ENCODE measurements at places on chromosomes 12 and 14. TPM values are rescaled to one million over a fixed set of nuclear protein-coding genes. Genes with fewer than 3 reads are reported as not detected.

GRCh38 chr14:85576848-85577542, 47.1 kb downstream of the FLRT2 start:
- DNase-seq: no peak

GRCh38 chr14:89504602-89505313, 87.7 kb upstream of the FOXN3 start:
- DNase-seq: no peak

DNA sequence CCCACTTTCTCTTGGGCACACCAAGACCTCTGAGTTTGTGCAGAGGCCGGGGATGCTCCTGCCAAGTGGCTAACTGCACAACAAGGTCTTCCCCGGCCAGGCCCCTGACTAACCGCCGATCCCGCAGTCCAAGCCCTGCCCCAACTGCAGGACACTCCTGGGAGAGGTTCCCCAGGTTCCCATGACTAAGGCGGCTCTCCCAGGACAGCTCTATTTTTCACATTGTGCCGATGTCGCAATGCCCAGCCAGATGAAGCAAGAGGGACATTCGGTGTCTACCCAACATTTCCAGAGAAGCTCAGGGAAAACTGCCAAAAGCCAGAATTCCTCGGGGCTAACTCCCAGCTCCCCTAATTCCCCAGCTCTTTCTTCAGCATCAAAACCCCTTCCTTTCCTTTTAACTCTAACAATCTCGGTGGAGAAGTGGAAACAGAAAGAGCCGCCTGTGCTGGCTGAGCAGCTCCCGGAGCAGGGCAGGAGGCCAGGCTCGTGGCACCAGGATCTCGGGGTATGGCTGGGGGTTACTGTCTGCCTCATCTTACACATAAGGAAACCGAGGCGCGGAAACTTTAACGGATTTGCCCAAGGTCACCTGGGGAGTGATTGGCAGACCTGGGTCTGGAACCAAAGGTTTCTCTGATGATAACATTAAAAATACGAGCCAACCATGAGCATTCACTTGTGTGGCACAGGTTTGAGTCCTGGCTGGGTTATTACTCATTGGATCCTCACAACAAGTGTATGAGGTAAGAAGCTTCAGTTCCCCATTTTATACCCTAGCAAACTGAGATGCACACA, 318.2 kb downstream of the BCL11B start:
- no peak for DNase-seq

The TSPAN19 gene
- polyA plus RNA-seq: 0.16 TPM

The ESRRB gene
- 1.9 TPM for polyA plus RNA-seq

Measured in muscle of leg (tissue), 16 donors.